NCI-H1694 (cell line): ENCODE measurements at places on chromosomes 6 and 20.

DNA sequence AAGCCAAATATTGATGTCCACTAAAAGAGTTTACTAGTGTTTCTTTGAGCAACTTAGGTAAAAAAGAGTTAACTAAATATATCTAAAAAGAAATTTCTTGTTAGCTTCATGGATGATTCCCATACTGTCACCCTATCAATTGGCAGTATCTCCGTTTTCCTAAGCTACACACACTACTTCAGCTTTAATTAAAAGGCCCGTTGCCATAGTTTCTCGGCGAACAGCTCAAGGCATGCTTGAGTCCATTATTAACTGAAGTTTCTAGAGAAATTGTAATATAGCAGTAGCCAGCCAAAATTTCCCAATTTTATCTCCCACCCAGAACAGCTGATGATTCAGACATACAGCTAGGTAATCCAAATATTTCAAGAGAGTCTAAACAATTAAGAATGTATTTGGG, 20.0 kb upstream of the BEND6 start:
- no peak for DNase-seq

DNA sequence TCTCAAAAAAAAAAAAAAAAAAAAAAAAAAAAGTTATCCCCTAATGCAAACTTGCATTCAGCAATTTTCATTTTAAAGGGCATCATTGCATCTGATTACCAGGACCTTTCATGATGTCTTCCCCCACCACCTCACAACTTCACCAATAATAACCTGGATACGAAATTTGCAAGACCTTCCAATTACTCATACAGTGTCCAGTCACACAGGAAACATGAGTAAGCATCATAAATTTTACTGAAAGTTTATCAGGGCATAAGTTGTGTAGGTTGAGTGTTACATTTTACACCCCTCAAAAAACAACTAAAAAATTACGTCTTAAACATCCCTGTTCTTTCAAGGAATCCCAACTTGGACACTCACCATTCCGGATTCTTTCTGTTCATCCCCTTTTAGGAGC, 79.1 kb upstream of the ANKEF1 start:
- no peak for DNase-seq

DNA sequence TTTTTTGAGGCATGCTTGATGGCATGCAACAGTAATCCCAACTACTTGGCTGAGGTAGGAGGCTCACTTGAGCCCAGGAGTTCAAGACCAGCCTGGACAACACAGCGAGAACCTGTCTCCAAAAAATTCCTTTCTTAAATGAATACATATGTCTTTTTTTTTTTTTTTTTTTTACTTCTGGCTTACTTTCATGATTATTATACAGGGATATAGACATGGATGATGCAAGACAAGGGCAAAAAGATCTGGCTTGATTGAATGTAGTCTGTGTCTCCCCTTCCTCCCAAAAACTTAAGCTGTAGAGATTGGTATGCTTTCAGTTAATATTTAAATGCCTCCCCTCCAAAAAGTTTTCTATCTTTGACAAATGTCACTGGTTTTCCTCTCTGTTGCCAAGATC, 7.6 kb downstream of the SNX3 start:
- DNase-seq, result no peak

- no peak for DNase-seq
Measured at GRCh38 chr6:131062241-131063027, 611 bp downstream of the EPB41L2 start.

DNA sequence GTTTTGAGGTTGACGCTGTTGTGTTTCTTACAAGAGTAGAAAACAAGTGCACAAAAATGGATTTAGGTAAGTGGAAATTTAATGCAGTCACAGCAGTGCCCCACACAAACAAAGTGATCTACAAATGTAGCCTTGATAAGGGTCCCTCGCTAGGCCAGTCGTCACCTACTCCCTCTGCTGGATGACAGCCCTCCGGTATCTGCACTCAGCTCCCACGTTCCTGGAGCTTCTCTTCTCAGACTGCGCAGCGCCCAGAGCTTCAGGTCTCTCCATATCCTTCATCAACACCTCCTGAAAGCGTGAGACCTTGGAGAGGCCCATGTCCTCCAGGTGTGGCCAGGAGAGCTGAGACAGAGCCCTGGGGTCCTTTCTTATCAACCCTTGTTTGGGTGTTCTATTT, 58.3 kb upstream of the MAP3K4 start:
- no peak for DNase-seq

DNA sequence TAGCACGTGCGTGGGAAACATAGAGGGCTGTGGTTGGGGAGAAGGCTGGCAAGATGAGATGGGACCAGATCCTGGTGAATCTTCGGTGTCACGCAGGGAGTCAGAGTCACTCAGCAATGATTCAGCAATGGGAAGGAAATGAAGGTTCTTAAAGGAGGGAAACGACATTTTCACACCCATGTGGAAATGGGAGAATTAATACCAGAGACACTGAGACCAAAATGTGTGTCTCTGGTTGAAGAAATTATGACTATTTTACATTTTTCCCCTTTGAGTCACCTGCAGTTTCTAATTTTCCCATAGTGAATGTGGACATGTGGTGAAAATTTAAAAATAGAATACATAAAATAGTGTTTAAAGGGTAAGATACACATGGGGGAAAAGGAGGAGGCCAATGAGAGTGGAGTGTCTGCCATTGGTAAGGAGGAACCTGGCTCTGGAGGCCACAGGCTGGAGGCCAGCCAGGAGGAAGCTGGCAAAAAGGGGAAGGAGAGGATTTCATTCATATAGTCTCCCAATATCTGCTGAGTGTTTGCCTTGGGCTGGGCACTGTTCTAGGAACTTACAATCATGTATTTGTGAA, 17.5 kb downstream of the NRN1 start:
- DNase-seq, result no peak

DNA sequence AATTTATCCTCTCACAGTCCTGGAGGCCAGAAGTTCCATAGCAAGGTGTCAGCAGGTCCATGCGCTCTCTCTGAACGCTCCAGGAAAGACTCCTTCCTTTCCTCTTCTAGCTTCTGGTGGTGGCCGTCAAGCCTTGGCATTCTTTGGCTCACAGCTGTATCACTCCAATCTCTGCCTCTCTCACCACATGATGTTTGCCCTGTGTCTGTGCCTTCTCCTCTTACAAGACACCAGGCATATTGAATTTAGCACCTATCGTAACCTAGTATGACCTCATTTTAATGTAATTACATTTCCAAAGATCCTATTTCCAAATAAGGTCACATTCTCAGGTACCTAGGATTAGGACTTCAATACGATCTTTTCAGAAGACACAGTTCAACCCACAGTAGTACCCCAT, 428.5 kb downstream of the CD83 start:
- DNase-seq, result no peak
